ENCODE measurements at places on chromosomes 11 and 22.

- DNase-seq: peak; percentile 39
Observed at GRCh38 chr11:83157594-83158356, 844 bp downstream of the PCF11 start.

GRCh38 chr22:24330636-24331035, 60.0 kb downstream of the SPECC1L start:
- no peak for DNase-seq

DNA sequence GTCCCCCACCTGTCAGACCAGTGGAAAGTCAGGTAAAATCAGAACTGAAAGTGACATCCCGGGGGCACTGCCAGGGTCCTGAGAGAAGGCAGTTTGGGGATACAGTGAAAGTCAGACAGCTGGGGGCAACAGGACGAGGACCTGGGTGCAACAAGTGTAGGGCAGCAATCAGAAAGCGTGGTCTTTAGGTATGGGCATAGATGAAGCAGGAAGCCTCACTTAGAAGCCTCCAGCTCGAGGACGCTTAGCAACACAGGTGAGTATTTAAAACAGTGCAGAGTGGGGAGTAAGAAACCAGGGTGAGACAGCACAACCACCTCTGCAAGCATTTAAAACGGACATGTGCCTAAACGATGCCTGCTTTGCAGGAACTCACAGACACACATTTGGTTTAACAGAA, 64.6 kb upstream of the POU2AF1 start:
- no peak for DNase-seq

GRCh38 chr11:130653838-130654636, 205.6 kb downstream of the ADAMTS15 start:
- no peak for DNase-seq

- DNase-seq: no peak
Observed at GRCh38 chr11:133898770-133899115, 53.4 kb upstream of the SPATA19 start.

DNA sequence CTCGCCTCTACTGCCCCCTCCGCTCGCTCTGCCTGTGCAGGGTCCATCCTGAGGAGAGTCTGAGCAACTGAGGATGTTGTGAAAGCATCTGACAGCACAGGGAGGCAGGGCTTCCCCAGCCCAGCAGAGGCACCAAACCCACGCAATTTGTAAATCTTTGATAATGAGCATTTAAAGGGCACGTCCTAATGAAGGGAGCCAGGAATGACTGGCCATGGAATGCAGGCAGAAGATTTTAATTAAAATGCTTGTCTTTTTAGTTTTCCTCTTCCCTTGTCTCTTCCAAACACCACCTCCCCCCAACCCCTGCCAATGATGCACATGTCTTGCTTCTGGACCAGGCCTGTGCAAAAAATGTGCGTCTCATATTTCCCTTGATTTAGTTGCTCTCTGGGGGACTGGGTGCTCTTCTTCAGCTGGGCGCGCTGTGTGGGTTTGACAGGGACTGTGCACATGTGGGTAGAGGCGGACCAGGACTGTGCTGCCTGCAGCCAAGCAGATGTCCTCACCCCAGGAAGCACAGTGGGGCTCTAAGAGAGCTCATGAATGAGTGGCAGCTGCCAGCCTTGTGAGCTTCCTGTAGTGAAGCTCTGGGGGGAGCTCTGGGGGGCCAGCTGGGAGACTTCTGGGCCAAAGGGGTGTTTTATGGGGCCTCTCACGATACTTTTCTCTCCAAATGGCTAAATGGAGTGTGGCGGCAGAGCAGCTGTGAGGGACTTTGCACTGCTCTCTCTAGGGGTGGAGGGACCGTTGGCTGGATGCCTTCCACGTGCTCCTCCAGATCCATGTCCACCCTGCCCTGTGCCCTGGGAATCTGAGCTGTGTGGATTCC, 273.5 kb downstream of the ST3GAL4 start:
- DNase-seq: no peak

GRCh38 chr22:42934338-42934737, 77.3 kb upstream of the ARFGAP3 start:
- DNase-seq: no peak

- DNase-seq: no peak
Observed at GRCh38 chr11:118415062-118415738, 13.8 kb downstream of the ATP5MG start.

DNA sequence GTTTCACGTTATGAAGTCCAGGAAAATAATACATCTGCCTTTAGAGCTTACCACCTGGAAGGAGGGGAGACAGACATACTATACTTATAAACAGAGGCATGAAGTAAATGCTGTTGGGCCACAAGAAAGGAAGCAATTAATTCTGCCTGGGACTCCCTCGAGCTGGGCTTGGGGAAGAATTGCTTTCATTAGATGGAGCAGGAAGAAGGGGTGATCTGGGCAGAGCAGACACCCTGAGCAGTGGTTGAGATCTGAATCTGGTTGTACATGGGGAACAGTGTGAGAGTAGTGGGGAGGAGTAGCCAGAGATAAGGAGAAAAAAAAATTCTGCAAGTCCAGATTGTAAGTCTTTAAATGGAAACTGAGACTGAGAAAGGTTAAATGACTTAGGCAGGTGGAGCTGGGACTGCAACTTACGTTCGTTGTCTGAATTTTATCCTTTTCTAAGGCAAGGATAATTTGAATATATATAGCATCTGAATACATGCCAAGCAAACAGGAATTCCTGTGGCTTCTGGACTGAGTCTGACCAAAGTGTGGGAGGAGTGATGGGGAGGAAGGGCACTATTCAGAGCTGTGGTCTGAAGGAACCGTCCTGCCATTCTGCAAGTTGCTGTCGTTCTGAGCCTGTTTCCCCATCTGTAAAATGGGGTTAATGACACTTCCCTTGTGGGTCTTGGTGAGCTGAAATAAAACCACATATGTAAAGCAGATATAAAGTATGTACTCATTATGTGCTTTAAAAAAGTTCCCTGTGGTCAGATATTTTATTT, 7.9 kb downstream of the NCAM1 start:
- no peak for DNase-seq

GRCh38 chr22:25881210-25881755, 139.3 kb downstream of the MYO18B start:
- no peak for DNase-seq

- peak; percentile 14 for DNase-seq
Observed at GRCh38 chr22:37746366-37747079, 49.7 kb downstream of the TRIOBP start.

DNA sequence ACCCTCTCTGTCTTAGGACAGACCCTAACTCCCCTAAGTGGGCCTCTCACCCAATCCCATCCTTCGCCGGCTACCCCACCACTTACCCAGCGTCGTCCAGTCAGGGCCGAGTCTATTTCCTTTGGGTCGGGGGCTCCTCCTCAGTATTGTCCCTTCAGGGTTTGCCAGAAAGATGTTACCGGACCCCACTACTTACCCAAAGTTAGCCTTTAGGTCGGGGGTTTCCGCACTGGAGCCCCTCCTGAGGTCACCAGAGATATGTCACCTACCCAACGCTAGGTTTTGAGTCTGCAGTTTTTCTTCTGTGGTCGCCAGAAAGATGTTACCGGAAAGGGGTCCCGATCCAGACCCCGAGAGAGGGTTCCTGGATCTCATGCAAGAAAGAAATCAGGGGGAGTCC, 17.9 kb upstream of the B4GALNT4 start:
- no peak for DNase-seq

DNA sequence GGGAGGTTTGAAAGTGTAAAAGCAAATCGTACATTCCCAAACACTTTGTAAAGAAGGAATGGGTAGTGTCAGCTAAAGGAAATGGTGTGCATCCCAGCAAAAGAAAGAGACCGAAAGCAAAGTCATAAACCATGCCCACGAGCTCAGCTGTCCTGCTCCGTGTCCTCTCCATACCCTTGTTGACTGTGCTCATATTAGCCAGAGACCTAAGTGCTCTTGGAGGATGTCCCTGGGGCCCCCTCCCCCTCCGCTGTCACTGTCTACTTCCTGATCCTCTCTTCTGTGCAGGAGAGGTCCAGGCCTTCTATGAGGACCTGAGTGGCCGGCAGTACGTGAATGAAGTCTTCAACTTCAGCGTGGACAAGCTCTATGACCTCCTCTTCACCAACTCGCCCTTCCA, 46.1 kb downstream of the SCN3B start:
- no peak for DNase-seq

- DNase-seq: no peak
Observed at GRCh38 chr11:121129362-121130340, 28.6 kb downstream of the TECTA start.

DNA sequence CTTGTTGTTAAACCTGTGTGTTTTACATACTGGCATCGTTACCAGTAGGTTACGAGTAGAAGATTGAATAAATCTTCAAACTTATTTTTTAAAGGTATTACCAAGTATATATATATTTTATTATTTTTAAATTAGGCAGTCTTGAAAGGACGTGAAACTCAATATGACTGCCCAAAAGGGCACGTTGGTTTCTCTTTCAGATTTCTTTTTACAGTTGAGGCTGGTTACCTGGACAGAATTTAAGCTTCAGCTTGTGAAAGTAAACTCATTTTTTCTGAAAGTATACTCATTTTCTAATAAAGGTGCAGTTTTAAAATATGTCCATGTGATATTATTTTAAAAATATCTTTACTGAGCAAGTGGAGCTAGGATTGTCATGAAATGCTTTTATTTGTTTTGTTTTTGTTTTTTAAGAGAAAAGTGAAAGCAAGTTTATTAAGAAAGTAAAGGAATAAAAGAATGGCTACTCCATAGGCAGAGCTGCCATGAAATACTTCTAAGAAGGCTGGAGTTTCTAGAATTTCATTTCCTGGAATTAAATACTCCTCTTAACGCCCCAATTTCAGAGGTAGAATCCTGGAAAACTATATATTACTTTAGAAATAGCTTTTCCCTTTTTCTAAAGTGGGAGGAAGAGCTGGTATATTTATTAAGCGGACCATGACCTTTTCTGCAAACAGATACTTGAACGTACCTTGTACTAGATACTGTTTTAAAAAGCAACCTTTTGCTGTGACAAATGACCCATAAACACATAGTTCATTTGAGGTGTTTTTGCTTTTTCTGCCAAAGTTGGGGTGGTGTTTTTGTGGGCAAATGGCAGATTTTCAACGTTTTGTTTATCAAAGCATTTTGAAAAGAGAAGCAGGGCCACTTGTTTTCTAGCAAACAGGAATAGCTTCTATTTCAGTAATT, 1.9 kb downstream of the FBXO7 start:
- no peak for DNase-seq

GRCh38 chr11:133337951-133338418, 194.3 kb downstream of the OPCML start:
- DNase-seq: no peak

- DNase-seq: no peak
Observed at GRCh38 chr11:130554241-130555055, 106.0 kb downstream of the ADAMTS15 start.

GRCh38 chr22:29386708-29387107, 1.7 kb downstream of the AP1B1 start:
- DNase-seq: no peak

DNA sequence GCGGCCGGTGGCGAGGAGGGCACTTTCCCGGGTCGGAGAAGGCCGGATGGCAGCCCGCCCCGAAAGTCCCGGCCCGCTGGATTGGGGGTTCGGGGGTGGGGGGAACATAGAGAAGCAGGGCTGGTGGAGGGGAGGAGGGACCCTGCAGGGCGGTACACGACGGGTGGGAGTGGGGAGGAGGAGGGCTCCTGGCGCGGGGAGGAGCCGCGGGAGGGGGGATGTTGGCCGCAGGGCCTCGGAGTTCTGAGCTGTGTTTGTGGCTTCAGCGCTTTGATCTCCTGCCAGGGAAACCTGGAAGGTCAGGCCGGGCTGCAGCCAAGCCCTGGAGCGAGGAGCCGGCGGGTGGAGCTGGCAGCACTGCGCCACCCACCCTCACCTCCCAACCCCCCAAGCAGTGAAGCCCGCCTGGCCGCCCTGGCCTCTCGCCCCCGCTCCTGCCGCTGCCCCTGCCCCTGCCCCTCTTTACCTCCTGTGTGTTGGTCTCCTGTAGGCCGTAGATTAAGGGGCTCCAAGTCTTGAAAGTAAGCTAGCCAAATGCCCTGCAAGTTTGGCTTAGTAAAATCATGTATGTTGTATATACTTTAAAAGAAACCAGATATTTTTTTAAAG, 30.9 kb downstream of the C22orf31 start:
- DNase-seq: no peak

GRCh38 chr22:19786959-19787848, 26.6 kb downstream of the TBX1 start:
- DNase-seq: no peak

DNA sequence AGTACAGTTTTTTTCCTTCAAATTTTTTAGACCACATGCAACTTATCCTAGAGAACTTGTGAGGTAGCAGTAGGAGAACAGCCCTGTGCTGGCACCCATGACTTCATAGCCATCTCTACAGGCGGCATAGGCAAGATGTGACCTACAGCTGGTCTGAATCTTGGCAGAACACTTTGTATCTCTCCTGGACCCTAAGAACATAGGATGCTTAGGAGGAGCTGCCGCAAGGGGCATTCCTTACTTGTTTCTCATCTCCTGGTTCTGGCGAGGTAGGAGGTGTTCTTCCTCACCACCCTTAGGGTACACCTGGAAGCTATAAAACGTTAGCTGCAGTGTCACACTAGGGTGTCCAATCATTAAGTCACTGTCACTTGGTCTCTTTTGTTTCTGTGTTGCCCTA, 16.4 kb downstream of the CWC15 start:
- no peak for DNase-seq

- DNase-seq: no peak
Observed at GRCh38 chr11:32830413-32830738, 649 bp downstream of the PRRG4 start.

DNA sequence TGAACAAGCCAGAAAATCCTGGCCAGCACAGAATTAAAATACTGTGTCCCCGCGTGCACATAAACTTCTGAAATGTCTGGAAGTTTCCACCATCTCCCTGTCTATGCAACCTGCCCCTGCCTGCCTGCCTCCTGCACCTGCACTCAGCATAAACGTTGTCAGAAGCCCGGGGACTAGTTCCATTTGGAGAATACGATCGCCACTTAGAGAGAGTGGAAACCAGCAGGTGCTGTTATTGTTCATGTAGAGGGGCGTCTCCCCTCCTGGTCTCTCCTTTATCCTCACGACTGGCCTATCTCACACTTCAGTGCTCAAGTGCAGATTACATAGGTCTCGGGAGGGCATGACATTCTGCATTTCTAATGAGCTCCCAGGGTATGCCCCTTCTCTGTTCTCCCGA, 35.6 kb downstream of the MPPED1 start:
- DNase-seq: no peak
